Hair follicular keratinocyte (primary cell): ENCODE measurements at places on chromosomes 2 and 18. TPM values are rescaled to one million over a fixed set of nuclear protein-coding genes. Genes with fewer than 3 reads are reported as not detected.

Gene ALKAL2
- not detected in 2 replicates for total RNA-seq

Gene QPCT
- total RNA-seq = 9.7 and 32.3 TPM in 2 replicates

Gene SIX2
- total RNA-seq = 0.08 TPM in 1 of 2 replicates, not detected in the other

Gene HJURP
- total RNA-seq = 10.9 and 34.3 TPM in 2 replicates

Gene IL37
- total RNA-seq = not detected in 2 replicates

Gene RUFY4
- not detected in 2 replicates for total RNA-seq

Gene SPATA3
- not detected in 2 replicates for total RNA-seq

Gene ABCG8
- total RNA-seq = not detected in 2 replicates

Gene SLC19A3
- 0.08 and 6.6 TPM in 2 replicates for total RNA-seq

Gene GPC1
- total RNA-seq = 122 and 162 TPM in 2 replicates

Gene MYL12A
- total RNA-seq = 639 and 729 TPM in 2 replicates

Gene SPC25
- 2.0 and 8.8 TPM in 2 replicates for total RNA-seq

Gene GALNT3
- 89.5 and 100.0 TPM in 2 replicates for total RNA-seq

Gene MTLN
- 66.3 and 82.5 TPM in 2 replicates for total RNA-seq

Gene LRATD1
- total RNA-seq = 6.3 and 8.1 TPM in 2 replicates

Gene SCYGR4
- not detected in 2 replicates for total RNA-seq

Gene CAVIN2
- total RNA-seq = 0.16 and 2.9 TPM in 2 replicates

Gene STEAP3
- total RNA-seq = 34.9 and 35.5 TPM in 2 replicates

Gene MSH6
- total RNA-seq = 34.4 and 57.9 TPM in 2 replicates

Gene CD8B
- not detected in 2 replicates for total RNA-seq

Gene ALK
- under 0.01 TPM in 1 of 2 replicates, not detected in the other for total RNA-seq

Gene KLHL29
- total RNA-seq = 4.5 and 7.0 TPM in 2 replicates

Gene IKZF2
- total RNA-seq = 2.4 and 7.0 TPM in 2 replicates
